ENCODE measurements at places on chromosomes 16 and 17. TPM values are rescaled to one million over a fixed set of nuclear protein-coding genes. Genes with fewer than 3 reads are reported as not detected.

- peaks cover 21% of the 10 kb centered on the region for H3K27me3 ChIP-seq
- H3K36me3 ChIP-seq = no peaks in the 10 kb centered on the region
- H3K4me3 ChIP-seq = no peak overlapping the region
- DNase-seq = no peak
- H3K27ac ChIP-seq = no peak overlapping the region
Observed at GRCh38 chr16:49969091-49970030, 55.7 kb upstream of the CNEP1R1 start.

Gene ELMO3
- 7.1 TPM for total RNA-seq

GRCh38 chr17:51768706-51769105 lies 389.8 kb downstream of the CA10 start:
- H3K36me3 ChIP-seq = no peaks in the 10 kb centered on the region
- no peak overlapping the region for H3K27ac ChIP-seq
- peaks cover 1% of the 10 kb centered on the region for H3K27me3 ChIP-seq
- H3K4me3 ChIP-seq = no peak overlapping the region
- H3K4me1 ChIP-seq = peaks cover 12% of the 10 kb centered on the region

Gene ZNF205
- total RNA-seq = 0.09 TPM

- no peaks in the 10 kb centered on the region for H3K36me3 ChIP-seq
- no peak within 1 kb of the TSS for H3K27ac ChIP-seq
- peak; percentile 82 for DNase-seq
- peaks cover 2% of the 10 kb centered on the region for H3K27me3 ChIP-seq
Observed at GRCh38 chr16:11667824-11668622, at the start of gene SNN. TSS of gene SNN (plus strand) at chr16:11668455. CDS start at chr16:11676060, 7,605 bp downstream.

Gene IRX3
- 0.74 TPM for total RNA-seq

DNA sequence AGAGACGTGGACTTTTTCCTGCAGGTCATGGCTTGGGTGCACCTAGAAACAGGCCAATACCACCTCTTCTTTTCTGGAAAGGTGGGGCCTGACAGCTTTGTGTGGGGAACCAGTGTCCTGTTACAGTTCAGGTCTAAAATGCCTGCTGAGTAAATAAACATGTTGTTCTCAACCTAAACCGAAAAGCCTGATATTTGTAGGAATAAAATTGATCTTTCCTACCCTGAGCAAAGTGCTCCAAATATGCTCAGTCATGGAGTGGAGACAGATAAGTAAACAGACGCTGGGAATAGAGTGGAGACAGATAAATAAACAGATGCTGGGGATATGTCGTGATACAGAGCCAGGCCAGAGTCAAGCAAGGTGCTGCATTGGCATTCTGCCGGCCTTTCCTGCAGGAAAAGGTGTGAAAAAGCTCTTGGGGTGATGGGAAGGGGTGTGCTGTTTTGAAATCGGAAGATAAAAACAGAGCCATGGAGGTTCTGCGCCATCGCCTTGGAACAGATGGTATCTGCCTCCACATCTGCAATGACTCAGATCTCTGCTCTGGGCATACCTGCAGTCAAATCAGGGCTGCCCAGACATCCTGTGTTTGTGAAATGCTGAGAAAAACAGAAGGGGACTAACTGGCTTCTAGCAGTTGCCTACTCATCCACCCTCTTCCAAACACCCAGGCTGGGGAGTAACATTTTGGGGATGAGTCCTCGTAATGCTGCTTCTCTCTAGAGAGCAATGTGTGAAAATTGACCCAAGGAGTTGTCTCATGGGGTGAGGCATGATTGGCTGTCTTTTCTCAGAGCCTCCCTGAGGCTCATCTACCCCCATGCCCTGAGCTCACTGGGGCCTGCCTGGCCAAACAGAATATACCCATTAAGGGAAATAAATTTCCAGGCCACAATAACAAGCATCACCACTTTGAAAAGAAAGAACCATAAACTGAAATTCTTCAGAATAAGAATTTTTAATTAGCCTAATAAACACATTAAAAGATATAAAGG lies 16.8 kb upstream of the TRPV2 start:
- H3K36me3 ChIP-seq = no peaks in the 10 kb centered on the region
- H3K4me1 ChIP-seq = peaks cover 8% of the 10 kb centered on the region
- H3K4me3 ChIP-seq = no peak overlapping the region
- peak overlapping the region; percentile 4 for H3K27ac ChIP-seq
- H3K27me3 ChIP-seq = peaks cover 2% of the 10 kb centered on the region
- peak; percentile 34 for DNase-seq

- no peaks in the 10 kb centered on the region for H3K27me3 ChIP-seq
- peaks cover 9% of the 10 kb centered on the region for H3K36me3 ChIP-seq
- H3K4me1 ChIP-seq = no peaks in the 10 kb centered on the region
- H3K4me3 ChIP-seq = no peak overlapping the region
Observed at GRCh38 chr16:24114876-24115275, 141.3 kb upstream of the CACNG3 start.

Gene CACNG5
- not detected for total RNA-seq

GRCh38 chr17:28282596-28282995 lies 36.4 kb upstream of the TMEM97 start:
- H3K27me3 ChIP-seq = peaks cover 60% of the 10 kb centered on the region
- no peaks in the 10 kb centered on the region for H3K36me3 ChIP-seq
- H3K27ac ChIP-seq = no peak overlapping the region
- no peak for DNase-seq

Gene SLC46A1
- 6.9 TPM for total RNA-seq

DNA sequence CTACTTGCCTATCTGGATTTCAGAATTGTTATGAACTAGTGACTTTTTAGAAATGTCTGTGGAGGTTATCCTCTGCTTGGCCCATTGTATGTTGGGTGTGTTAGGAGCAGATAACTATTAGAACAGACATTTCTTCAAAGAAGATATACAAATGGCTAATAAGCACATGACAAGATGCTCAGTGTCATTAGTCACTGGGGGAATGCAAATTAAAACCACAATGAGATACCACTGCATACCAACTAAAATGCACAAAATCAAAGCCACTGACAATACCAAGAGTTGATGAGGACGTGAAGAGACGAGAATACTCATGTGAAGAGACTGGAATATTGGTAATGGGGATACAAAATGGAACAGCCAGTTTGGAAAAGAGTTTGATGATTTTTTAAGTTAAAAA lies 39.2 kb downstream of the CEP112 start:
- H3K4me3 ChIP-seq = no peak overlapping the region
- DNase-seq = no peak
- H3K27ac ChIP-seq = no peak overlapping the region
- peaks cover 5% of the 10 kb centered on the region for H3K4me1 ChIP-seq
- peaks cover 2% of the 10 kb centered on the region for H3K27me3 ChIP-seq

Gene NPIPB9
- 4.0 TPM for total RNA-seq

Gene KRT17
- not detected for total RNA-seq

GRCh38 chr17:27494192-27495091 lies 38.2 kb downstream of the KSR1 start:
- peaks cover 23% of the 10 kb centered on the region for H3K36me3 ChIP-seq
- peaks cover 22% of the 10 kb centered on the region for H3K4me1 ChIP-seq
- H3K27ac ChIP-seq = no peak overlapping the region

DNA sequence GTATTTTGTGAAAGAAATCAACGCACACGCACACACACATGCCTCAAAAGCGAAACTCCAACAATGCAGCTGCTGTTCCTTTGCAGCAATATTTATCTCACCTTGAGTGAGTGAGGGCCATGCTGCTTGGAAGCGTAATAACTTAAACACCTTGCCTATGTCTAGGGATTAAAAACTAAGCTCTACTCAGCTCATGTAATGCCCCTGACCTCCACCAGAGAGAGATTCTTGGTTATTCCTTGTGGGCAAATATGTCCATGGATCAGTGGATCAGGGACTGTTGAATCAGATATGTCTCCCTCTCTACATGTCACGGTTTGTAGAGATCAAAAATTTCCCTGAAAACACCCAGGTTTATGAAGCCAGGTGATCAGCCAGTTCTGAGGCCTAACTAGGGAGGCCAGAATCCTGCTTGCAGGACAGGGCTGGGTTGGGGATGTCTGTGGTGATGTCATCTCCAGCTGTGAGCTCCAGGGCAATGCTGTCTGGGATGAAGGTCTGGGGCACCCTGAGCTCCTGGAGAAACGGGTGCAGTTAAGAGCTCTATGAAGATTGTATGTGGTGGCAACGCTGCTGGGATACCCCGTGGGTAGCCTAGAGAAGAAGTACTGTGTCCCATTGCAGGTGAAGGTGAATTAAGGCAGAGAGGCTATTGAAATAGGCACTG lies 149.4 kb downstream of the KCNJ12 start:
- no peak for DNase-seq
- no peak overlapping the region for H3K4me3 ChIP-seq
- H3K27me3 ChIP-seq = peaks cover 4% of the 10 kb centered on the region
- H3K4me1 ChIP-seq = no peaks in the 10 kb centered on the region
- no peaks in the 10 kb centered on the region for H3K36me3 ChIP-seq

Gene GH2
- not detected for total RNA-seq

DNA sequence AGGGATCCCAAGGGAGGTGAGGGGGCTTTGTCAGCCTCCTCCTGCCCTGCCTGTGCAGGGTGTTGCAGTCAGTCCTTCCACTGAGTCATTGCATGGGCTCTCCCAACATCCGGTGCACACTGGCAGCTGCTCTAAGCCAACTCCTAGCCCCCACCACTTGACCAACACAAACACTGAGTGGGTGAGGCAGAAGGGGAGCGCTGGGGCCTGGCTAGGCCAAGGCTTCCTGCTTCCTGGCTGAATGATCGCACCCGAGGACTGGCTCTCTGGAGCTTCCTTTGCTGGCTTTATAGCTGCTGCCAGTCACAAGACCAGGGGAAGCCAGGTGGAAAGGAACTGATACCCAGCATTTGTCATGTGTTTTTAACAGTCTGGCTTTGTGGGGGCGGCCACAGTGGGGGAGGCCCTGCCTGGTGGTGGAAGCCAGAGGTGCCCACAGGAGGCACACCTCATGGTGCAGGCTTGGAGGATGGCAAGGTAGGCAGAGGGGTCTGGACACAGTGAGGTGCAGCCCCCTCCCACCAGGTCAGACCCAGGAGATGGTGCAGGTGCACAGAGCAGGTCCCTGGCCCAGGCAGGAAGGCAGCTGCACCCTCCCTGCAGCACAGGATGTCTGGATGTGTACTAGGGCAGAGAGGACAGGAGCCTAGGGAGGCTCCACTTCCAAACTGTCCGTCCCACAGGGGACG lies 6.8 kb downstream of the MPG start:
- H3K4me1 ChIP-seq = peaks cover 15% of the 10 kb centered on the region
- peak overlapping the region; percentile 71 for H3K27ac ChIP-seq
- H3K27me3 ChIP-seq = no peaks in the 10 kb centered on the region
- DNase-seq = peak; percentile 36

DNA sequence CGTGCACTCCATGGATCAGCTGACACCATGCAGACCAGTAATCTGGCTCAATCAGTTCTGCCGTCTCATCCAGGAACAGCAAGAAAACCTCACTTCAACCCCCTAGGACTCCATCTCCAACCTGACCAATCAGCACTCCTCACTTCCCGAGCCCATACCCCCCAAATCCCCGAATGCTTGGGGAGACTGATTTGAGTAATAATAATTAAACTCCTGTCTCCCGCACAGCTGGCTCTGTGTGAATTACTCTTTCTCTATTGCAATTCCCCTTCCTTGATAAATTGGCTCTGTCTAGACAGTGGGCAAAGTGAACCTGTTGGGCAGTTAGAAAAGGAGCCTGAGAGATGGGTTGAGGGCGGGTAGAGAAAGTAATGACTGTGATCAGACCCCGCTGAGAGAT lies 320.0 kb downstream of the HAPSTR1 start:
- H3K4me1 ChIP-seq = no peaks in the 10 kb centered on the region
- no peak for DNase-seq
- no peak overlapping the region for H3K27ac ChIP-seq
- no peak overlapping the region for H3K4me3 ChIP-seq

GRCh38 chr16:19700319-19700781 lies 17.7 kb downstream of the KNOP1 start:
- H3K4me1 ChIP-seq = peaks cover 18% of the 10 kb centered on the region
- no peak overlapping the region for H3K27ac ChIP-seq
- peaks cover 69% of the 10 kb centered on the region for H3K36me3 ChIP-seq
- H3K4me3 ChIP-seq = no peak overlapping the region
- no peaks in the 10 kb centered on the region for H3K27me3 ChIP-seq

GRCh38 chr16:30551781-30552180 lies 6.4 kb downstream of the ZNF764 start:
- H3K36me3 ChIP-seq = peaks cover 36% of the 10 kb centered on the region
- DNase-seq = peak; percentile 77
- H3K27ac ChIP-seq = peak overlapping the region; percentile 95
- peaks cover 48% of the 10 kb centered on the region for H3K4me1 ChIP-seq
- no peaks in the 10 kb centered on the region for H3K27me3 ChIP-seq
- peak overlapping the region; percentile 58 for H3K4me3 ChIP-seq

DNA sequence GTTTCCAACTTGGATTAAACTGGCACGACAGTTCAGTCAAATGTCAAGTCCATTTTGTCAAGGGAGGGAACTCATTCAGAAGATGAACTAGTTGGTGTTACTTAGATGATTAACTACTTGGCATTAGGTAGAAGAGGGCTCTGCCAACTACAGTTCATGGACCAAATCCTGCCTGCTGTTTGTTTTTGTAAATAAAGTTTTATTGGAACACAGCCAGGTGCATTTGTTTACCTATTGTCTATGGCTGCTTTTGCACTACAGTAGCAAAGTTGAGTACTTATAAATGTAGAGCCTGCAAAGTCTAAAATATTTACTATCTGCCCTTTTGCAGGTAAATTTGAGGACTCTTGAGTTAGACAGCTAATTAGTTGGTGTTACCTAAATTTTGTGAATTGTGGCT lies 410.0 kb downstream of the MAF start:
- H3K4me3 ChIP-seq = no peak overlapping the region
- H3K27me3 ChIP-seq = peaks cover 2% of the 10 kb centered on the region
- H3K36me3 ChIP-seq = no peaks in the 10 kb centered on the region
- peaks cover 4% of the 10 kb centered on the region for H3K4me1 ChIP-seq

DNA sequence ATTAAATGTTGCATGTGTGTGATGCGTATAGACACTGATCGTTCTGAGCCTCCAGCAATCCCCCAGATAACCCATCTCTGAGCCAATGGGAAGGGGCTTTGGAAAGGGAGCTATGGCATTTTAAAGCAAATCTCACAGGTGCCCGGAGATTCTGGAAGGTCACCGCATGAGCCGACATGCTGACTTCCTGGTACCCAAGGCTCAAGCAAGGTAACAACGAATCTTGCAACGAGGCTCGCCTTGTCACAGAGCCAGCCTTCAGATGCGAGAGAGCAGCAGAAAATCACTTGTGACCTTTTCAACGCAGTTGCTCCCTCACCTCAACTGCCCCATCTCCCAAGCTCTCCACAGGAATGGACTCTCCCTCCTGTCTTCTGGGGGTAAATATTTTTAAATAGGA lies 154.8 kb upstream of the CDH5 start:
- H3K27me3 ChIP-seq = peaks cover 3% of the 10 kb centered on the region
- H3K4me1 ChIP-seq = no peaks in the 10 kb centered on the region
- no peak overlapping the region for H3K27ac ChIP-seq
- no peak for DNase-seq

All from activated T-helper 2 cell treated with anti-CD3 and anti-CD28 coated beads, Interferon-gamma antibody, Interleukin-2, Interleukin-4, amounts not matched to agents 10 μg/mL and 5 μg/mL and 100 μg/mL, durations not matched to agents 14 hours and 24 hours and 36 hours (primary cell).